ENCODE measurements at places on chromosomes 12 and 14. TPM values are rescaled to one million over a fixed set of nuclear protein-coding genes. Genes with fewer than 3 reads are reported as not detected.

- DNase-seq, result peak; percentile 58
These were observed 430.0 kb downstream of the ETNK1 start for GRCh38 chr12:23055004-23055403.

DNA sequence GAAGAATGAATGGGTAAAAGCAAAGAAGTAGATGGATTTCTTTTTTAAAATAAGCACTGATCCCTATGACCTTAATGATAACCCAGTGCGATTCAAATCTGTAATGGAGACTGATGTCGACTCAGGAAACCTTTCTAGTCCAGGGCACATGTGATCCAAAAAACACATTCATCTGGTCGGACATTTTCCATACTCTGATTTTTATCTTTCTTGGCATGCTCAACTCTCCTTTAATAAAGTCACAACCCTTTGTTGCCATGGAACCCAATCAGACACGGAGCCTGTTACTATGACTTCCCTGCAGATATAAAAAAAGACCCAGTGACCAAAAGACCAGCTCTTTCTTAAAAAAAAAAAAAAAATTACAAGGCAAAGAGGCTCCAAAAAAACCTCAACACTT, 27.9 kb downstream of the TMCC3 start:
- DNase-seq, result no peak

The RND1 gene
- 1.0 TPM for total RNA-seq

GRCh38 chr12:17976202-17976601, 113.8 kb downstream of the RERGL start:
- DNase-seq, result peak; percentile 41

DNA sequence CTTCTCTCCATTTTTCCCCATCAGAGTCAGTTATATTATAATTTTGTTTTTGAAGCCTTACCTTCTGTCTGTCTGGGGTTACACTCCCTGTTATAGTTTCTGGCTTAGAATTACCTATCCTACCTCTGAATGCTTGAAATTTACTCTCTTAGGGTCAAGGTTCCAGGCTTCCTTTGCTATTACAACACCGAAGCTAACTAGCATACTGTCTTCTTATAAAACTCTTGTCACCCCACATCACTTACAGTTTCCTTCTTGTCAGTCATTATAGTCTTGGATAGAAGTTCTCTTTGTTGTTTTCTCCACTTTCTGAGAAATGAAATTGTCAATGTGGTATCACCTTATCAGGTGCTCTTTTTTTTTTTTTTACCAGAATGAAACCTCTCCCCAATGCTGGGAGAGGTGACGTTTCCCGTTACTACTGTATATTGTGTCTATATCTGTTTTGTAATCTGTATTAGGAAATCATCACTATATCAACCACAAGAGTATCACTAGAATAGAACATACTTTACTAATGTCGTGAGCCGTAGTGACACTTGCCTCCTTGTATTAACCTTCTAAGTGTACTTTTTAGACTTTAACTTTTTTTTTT, 69.2 kb upstream of the PSMA6 start:
- DNase-seq, result no peak
